ENCODE measurements at places on chromosomes 1 and 21.
A peak's percentile ranks its signal among the peaks of the same experiment; 100 is the strongest.

DNA sequence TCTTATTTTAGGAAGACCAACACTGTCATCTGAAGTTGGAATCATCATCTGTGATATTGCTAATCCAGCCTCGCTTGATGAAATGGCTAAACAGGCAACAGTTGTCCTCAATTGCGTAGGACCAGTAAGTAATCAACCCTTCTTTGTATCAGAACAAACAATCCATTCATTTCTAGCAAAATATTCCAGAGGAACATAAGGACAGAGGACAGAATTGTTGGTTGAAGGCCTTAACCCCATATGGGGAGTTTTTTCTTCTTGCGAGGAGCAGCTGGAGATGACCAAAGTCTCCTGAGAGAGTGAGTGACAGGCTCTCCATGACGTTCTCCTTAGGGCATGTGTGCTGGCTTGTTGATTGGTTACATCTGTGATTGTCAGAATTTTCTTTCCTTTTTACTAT, 2.7 kb downstream of the SCCPDH start:
- no peak for DNase-seq

DNA sequence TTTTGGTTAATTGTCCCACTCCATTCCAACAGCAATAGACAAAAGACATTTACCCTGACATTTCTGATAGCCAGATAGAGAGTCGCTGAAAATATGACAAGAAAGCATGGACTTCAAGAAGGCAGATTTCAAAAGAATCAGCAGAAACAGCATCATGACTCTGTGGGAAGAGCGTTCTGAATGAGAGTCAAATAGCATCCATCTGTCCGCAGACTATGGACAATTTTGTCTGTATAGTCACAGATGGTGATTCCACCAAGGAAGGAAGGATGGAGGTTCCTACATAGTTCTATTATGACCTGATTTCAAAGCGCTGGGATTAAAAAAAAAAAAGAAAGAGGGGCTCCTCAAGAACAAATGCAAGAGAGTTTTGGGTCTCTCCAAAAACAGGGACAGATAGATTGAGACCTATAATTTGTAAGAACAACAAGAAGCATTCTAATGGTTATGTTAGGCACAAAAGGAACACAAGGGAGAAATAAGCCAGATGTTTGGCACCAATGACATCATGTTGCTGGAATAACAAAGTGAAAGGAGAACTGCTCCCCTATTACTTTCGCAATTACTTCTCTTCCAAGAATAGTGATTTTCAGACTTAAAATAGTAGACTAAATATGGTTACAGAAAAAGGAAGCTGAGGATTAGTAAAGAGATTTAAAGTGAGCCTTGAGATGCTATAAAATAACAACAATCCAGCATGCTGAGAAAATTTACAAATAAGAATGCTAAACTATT, 28.5 kb downstream of the NIBAN1 start:
- DNase-seq: peak; percentile 23

- DNase-seq: peak; percentile 12
Observed at GRCh38 chr1:25590096-25590824, 26.3 kb upstream of the MAN1C1 start.

DNA sequence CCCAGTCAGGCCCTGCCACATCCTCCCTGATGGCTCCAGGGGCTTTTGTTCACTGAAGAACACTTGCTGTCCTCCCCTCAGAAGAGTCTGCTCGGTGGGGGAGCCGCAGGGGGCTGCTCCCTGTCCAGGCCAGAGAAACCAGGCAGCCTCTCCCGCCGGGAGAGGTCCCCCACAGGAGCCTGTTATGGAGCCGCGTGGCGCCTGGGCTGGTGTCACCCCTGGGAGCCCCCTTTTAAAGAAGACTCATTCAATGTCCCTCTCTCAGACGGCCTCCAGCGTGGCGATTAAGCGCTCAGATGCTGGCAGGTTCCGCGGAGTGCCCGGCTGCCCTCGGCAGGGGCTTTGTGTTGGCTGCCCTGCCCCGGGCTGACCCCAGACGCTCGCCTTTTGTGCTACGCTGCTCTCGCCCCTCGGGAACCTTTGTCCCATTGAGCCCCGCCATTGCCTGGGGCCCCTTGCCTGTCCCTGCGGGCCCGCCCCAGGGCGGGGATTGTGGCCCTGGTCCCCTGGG, 43.1 kb downstream of the SKI start:
- DNase-seq: no peak

DNA sequence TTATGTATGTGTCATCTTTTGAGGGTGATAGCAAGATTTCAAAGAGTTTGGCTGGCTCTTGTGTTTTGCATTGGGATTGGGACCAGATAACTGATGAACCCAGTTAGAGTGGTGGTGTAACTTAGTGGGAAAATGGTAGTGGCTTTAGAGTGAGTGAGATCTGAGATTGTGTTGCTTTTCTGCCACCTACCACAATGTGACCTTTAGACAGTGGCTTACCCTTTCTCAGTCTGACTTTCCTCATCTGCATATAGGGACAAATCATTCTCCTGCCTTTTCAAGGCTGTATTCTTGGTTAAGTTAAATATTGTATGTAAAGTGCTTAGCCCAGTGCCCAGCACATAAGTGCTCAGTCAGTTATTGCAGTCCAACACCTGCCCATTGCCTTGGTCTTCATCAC, 31.3 kb downstream of the CENPF start:
- DNase-seq: no peak

GRCh38 chr1:181160998-181161870, 72.7 kb downstream of the IER5 start:
- no peak for DNase-seq

DNA sequence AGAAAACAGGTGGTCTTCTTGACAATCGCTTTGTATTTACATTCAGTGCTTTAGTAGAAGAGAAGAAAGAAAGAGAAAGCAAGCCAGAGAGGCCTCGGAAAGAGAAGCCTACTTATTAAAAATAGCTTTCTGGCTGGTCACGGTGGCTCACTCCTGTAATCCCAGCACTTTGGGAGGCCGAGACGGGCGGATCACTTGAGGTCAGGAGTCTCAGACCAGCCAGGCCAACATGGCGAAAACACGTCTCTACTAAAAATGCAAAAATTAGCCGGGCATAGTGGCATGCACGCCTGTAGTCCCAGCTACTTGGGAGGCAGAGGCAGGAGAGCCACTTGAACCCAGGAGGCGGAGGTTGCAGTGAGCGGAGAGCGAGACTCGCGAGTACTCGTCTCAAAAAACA, 1.8 kb upstream of the SLC19A2 start:
- no peak for DNase-seq

GRCh38 chr1:38860454-38860795, 853 bp upstream of the RRAGC start:
- no peak for DNase-seq

DNA sequence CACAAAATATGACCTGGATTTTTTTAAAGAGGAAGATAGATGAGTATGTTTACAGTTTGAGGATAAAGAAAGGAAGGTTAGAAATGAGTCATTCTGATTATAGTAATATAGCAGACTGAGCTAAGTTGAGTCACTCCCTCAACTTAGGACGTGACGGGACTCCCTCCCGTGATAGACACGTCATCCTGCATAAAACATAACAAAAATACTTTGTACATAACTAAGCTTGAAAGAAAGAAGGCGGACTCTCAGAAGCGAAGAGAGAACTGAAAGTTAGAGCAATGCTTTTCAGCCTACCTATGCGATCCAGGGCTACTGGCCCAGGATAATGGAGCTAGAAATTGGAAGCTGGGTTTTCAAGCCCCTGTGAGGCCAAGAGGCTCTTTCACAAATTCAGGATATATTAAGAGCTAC, 53.0 kb upstream of the DESI2 start:
- DNase-seq: peak; percentile 94

Data from fibroblast of skin of right biceps (primary cell).